ENCODE measurements at places on chromosomes 7 and 10. TPM values are rescaled to one million over a fixed set of nuclear protein-coding genes. Genes with fewer than 3 reads are reported as not detected.

The OR6B1 gene
- not detected for total RNA-seq

The TFEC gene
- 0.13 TPM for total RNA-seq

The CFAP69 gene
- 3.5 TPM for total RNA-seq

The TMED4 gene
- 87.7 TPM for total RNA-seq

The JCAD gene
- 9.8 TPM for total RNA-seq

The CYP2C19 gene
- not detected for total RNA-seq

The ELMO1 gene
- 2.3 TPM for total RNA-seq

The SLC29A4 gene
- 12.4 TPM for total RNA-seq

The HMX2 gene
- not detected for total RNA-seq

The PPP1R17 gene
- total RNA-seq = not detected

The RPP38 gene
- 15.4 TPM for total RNA-seq

The LIPK gene
- total RNA-seq = not detected

The HHEX gene
- 11.0 TPM for total RNA-seq

The HYAL4 gene
- total RNA-seq = not detected

The LMOD2 gene
- not detected for total RNA-seq

The ANKMY2 gene
- total RNA-seq = 8.6 TPM

The GJD4 gene
- total RNA-seq = not detected

The NXPH1 gene
- not detected for total RNA-seq

The LRGUK gene
- under 0.01 TPM for total RNA-seq

The STEAP4 gene
- 0.08 TPM for total RNA-seq

The EIF3B gene
- total RNA-seq = 133 TPM

The ZNF722 gene
- total RNA-seq = not detected

The PGAM1 gene
- total RNA-seq = 737 TPM

The PDE6C gene
- total RNA-seq = not detected
